ENCODE measurements at places on chromosomes 16 and 17.

- no peak for DNase-seq
Observed at GRCh38 chr17:17467720-17468119, 9.1 kb upstream of the MED9 start.

DNA sequence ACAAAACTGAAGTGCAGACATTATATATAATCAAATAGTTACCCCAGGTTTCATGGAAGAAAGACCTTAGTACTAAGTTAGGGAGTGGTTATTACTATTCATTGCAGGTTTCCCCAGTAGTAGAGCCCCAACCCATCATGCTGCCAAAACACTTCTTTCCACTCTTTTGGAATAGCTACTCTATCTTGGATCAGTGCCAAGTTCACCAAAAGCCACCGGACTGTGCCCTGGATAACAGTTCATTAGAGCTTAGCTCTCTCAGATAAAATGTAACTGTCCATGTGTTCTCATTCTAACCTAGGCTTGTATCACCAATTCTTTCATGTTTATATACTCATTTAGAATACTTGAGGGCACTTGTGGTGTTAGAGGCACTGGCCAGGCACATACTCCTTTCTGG is 540.1 kb upstream of the C16orf82 start:
- no peak for DNase-seq

DNA sequence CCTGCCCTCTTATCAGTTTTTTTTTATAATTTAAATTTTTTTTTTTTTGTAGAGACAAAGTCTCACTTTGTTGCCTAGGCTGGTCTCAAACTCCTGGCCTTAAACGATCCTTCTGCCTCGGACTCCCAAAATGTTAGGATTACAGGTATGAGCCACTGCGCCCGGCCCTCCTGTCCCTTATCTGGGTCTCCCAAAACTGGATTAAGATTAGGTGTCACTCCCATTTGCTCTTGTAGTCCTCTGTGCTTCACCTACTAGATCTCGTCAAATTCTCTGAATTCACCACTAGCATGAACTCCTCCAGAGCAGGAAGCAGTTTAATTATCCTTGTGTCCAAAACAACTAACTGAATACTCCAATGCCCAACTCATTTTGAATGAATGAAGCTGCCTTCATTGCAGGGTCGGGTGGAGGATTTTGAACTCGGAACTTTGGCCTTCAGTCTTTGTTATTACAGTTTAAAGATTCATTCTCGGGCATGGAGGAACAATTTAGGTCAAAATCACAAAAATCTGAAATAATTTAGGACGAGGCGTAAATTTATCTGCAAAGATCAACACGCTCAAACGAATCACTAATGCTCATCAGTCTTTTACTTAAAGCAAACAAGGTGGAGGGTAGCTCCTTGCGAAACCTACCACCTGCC is 802 bp upstream of the ATXN2L start:
- no peak for DNase-seq

DNA sequence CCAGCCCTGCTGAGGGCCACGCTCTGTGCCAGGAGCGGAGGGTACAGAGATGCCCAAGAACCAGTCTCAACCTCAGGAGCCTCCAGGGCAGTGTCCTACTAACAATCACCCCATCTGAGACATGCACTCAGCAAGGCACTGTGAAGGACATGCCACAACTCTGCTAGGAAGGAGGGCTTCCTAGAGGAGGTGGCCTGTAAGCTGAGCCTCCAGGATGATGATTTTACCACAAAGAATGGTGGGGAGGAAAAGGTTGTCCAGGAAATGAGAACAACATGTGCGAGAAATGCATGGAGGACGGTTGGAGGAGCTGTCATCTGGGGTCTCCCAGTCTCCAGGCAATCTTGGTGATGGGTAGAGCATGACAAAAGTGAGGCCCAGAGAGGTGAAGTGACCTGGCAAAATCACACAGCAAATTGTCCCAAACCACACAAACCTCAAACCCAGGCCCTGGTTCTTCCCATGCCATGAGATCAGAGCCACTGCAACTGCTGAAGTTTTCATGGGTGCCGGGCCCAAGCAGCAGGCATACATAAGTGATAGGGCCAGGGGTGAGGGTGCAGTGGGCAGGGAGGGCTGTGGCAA is 30.5 kb downstream of the CNGB1 start:
- DNase-seq = no peak

DNA sequence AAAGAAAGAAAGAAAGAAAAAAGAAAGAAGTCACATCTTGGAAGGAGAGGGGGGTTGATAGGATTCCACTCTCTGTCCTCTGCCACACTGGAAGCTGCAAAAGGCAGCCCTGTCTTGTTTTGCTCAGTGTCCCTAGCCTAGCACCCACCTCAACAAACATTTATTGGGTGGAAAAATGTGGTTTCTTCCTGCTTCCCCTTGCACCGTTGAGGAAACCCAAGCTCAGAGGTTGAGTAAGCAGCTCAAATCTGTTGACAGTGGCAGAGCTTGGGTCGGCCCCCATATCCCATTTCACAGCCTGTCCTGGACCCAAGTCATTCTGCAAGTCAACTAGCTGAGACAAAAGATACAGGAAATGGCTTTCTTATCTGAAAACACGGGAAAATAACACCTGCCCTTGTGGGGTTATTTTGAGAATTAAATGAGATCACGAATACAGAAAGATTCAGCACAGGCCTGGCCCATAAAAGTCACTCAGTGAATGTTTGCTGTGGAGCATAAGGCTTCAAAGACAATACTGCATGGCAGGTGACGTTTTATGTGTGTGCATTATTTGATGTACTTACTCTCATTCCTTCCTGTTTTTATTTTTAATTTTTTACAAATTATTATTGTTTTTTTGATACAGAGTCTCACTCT is 63.6 kb downstream of the SCNN1B start:
- DNase-seq = no peak

DNA sequence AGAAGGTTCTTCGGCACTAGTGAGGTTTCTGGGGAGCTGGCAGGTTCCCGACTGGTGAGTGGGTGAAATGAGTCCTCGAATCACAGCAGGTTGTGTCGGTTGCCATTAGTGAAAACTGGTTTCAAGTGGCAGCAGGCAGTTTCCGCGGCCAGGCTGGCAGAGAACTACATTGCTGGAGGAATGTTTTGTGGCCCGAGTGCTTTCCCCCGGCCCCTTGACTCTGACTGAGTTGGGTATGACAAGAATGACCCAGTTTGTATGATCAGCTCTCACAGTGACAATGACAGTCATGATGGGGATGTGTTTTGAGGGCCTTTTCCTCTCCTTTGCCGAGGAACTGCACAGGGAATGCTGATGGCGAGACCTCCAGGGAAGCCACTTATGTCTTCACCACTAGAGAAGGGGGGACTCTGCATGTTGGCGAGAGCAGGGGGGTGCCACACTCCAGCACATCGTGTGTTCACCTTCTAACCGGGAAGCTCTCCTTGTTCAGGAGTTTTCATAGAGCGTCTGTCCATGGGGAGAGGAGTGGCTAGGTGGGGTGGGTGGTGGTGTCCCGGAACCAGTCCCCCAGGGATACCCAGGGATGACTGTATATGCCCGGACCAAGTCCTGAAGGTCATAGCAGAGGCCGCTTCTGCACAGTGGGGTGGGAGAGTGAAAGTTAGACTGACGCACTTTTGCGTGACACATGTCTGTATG is 206.0 kb upstream of the CHMP6 start:
- DNase-seq = no peak

DNA sequence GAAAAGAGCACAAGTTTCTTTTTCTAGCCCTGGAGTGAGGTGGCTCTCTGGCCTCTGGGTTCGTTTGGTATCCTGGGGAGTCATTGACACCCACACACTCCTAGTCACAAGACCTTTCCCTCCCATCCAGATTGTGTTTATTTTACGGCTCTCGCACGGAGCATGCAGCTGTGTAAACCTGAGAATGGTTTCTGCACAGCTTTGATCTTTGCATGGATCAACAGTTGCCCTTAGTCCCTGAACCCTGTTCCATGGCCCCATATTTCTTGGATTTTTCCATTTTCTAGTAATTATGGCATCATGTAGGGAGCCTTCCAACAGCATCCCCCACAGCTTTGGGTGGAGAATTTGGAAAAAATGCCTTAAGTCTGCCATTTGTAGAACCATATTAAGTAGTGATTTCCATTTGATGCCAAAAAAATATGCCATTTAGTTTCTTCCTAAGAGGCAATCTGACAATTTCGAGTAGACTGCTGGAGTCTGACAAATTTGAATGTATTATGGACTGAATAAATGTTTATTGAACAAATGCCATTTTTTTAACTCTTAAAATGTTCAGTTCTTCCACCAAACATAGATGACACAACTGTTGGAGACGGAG is 197.7 kb downstream of the WWOX start:
- DNase-seq = no peak

DNA sequence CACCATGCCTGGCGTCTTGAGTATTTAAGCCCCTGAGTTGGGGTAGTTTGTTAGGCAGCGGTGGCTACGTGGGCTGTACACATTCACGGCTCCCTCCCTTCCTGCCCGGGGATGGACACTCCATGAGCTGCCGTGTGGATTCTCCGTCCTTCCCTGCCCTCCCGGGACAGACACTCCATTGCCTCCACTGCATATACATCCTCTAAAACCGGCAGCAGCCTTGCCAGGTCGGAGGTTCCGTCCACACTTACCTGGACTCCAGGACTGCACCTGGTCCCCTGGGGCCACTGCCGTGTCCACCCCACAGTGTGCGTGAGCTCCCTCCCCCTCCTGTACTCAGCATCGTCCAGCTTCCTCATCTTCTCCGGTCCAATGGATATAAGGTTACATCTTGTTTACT is 3.5 kb upstream of the SPATA2L start:
- DNase-seq = no peak

DNA sequence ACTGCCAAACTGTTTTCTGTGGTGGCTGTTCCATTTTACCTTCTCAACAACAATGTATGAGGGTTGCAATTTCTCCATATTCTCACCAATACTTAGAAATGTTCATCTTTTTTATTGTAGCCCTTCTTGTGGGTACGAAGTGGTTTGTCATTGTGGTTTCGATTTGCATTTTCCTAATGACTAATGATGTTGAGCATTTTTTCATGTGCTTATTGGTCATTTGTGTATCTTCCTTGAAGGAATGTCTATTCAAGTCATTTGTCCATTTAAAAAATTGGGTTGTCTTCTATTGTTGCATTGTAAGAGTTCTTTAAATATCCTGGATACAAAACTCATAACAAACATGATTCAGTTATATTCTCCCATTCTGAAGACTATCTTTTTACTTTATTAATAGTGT is 47.5 kb upstream of the CCL2 start:
- DNase-seq = no peak
